ENCODE measurements at places on chromosomes 4 and X.
A peak's percentile ranks its signal among the peaks of the same experiment; 100 is the strongest.

- DNase-seq = no peak
Measured at GRCh38 chrX:134883137-134883700, 107.6 kb upstream of the SMIM10 start.

- no peak for DNase-seq
Measured at GRCh38 chr4:164467493-164467892, 286.4 kb upstream of the SMIM31 start.

- DNase-seq = no peak
Measured at GRCh38 chr4:137530176-137530575, 2.1 kb downstream of the PCDH18 start.

DNA sequence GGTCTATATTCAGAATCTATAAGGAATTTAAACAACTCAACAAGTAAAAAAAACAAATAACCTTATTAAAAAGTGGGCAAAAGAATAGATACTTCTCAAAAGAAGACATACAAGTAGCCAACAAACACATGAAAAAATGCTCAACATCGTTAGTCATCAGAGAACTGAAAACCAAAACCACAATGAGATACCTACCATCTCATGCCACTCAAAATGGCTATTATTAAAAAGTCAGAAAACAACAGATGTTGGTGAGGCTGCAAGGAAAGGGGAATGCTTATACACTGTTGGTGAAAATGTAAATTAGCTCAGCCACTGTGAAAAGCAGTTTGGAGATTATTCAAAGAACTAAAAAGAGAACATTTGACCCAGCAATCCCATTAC, 201.6 kb downstream of the QDPR start:
- DNase-seq = no peak

DNA sequence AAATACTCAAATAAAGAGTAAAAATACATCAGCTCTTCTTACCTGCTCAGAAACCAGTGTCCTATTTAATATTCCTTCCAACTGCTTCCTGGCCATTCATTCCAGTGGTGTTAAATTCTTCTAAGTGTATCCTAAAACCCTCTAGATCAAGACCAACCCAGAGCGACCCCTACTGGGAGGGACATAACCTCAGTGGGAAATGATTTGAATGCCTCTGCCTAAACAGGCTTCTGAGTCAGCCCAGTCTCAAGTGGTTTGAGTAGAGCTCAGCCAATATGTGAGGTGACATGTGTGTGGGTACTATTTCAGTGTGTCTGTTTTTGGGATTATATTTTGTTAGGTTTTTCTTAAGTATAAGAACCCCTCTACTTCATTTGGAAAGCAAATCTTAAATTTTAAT, 133.6 kb upstream of the ARHGEF9 start:
- DNase-seq = no peak

DNA sequence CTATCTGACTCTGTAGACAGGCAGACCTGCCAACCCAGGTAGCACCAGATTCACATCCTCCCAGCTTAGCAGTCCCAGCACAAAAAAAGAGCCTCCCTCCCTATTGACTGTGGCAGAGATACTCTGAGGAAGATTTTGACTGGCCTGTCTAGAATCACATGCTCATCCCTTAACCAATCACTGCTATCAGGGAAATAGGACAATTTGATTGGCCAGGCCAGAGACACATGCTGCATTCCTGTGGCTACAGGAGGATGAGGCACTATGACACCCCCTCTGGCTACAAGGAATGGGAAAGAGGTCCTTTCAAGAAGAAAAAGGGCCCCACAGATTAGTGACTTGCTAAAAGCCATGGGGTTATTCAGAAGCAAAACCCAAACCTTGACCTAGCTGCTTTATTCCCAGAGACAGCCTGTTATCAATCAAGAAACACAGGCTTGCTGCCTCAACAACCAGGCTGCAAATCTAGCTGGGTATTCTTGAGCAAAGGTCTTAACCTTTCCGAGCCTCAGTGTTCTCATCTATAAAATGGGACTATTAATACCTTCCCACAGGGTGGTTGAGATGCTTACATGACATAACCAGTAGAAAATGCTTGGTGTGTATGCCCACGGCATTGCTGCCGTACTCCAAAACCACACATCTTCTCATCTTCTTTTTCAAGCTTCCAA, 147.6 kb downstream of the BCOR start:
- no peak for DNase-seq

- DNase-seq = peak; percentile 7
Measured at GRCh38 chr4:158496030-158496741, 25.5 kb upstream of the RXFP1 start.

DNA sequence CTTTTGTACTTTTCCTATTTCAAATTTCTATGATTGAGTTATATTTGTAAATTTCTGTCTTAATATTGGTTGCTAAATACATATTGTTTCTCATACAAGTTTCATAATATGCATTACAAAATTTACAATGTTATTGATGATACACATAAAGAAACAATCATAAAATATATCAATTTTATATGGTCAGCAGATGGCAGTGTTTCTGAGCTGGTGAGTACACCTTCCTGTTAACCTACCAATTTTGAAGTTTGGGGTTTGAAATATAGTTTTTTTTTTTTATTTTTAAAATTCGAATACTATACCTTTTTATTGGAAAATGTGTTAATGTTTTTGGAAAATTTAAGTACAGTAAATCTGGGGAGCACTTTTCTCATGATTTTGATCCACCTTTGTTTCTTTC, 1953.1 kb upstream of the ADGRL3 start:
- no peak for DNase-seq

DNA sequence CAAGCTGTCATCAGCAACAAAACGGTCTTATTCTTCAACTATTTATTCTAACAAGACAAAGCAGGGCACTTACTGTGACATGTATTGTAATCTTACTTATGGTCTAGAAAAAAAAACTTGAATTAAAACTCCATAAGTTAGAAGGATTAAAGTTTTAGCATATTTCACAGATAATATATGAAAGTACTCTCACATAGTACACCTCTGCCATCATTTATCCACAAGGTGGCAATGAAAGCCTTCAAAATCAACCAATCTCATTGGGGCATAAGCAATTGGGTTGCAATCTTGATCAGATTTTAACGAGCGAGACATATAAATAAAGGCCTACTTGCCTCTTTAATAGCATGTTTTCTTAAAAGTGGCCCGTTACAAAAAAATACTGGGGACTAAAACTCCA, 1382.9 kb downstream of the FAM133A start:
- DNase-seq = no peak

DNA sequence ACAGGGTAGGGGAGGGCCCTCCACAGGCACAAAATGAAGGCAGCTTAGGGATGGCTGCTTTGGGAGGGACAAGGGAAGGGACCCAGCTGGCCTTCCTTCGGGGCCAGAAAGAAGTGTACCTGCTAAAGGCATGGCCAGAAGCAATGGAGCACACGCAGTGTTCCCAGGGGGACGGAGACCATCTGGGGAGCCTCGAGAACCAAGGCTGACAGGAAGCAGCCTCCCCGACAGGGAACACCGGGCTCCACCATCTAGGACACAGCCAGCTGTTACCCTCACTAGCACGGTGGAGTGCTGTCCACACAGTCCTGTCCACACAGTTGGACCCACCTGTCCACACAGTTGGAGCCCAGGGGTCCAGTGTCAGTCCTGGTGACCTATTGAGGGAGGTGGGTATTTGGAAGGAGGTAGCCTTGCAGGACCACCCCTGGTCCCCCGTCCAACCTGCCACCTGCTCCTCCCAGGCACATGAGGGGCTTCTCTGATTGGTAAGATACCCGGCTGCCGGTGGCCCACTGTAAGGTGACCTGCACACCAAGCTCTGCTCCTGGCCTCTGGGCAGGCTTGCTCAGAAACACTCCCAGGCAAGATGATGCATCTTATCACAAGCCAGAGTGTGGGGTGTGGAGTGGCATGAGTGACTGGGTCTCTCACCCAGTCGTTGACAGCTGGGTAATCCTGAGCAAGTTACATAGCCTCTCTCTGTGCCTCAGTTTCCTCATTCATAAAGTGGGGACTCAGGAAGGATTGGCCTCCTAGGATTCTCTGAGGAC, 20.5 kb upstream of the AFAP1 start:
- DNase-seq = no peak

- no peak for DNase-seq
Measured at GRCh38 chrX:106946464-106946863, 26.3 kb downstream of the CLDN2 start.

GRCh38 chrX:134634691-134635090, 23.6 kb downstream of the PLAC1 start:
- DNase-seq = no peak

DNA sequence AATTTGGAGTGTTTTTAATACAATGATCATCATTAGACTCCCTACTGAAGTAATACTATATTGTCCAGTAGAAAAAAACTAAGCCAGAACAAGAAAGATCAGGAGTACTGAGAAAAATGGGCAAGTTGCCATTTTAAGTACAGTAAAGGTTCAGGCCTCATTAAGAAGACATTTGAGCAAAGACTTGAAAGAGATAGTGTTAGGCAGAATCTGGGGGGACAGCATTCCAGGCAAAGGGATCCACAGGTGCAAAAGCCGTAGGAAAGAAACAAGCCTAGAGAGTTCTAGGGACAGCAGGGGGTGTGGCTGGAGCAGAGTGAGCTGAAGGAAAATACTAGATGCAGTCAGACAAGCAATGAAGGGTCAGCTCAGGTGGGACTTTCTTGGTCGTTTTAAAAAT, 58.1 kb upstream of the INTU start:
- no peak for DNase-seq

DNA sequence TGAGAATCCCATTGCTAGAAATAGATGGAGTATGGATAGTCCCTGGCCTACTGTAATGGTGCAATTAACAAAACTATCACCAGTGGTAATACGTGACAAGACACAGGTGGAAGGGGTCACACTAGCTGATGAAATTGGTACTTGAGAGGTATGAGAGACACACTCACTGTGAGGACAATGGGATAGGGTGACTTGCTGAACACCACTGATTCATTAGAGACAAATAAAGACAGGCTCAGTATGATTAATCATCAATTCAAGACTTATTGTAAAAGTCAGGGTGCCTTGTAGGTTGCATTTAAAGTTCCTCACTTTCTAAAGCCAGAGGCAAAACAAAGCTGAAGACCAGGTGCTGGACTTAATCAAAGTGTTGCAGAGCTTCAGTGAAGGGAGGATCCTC, 361.6 kb upstream of the EMCN start:
- DNase-seq = no peak

DNA sequence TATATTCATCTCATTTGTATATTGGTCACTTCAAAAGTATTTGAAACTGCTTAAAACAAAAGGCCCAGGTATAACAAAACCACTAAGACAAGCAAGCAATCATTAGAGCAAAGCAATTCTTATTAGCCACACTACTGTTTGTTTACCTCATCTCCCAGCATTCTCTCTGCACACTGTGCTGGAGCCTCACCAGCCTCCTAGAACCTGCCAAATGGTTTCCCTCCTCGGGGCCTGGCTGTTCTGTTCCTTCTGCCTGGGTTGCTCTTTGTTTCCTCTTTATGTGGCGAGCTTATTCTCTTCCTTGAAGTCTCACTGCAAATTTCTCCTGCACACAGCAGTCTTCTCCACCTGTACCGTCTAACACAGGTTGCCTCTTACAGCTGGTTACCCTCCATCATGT, 67.5 kb upstream of the MND1 start:
- no peak for DNase-seq

- no peak for DNase-seq
Measured at GRCh38 chrX:16765594-16765993, 20.7 kb upstream of the TXLNG start.

- DNase-seq = no peak
Measured at GRCh38 chr4:16572161-16572560, 326.3 kb downstream of the LDB2 start.

GRCh38 chrX:102745857-102746584, 25.5 kb downstream of the GPRASP3 start:
- no peak for DNase-seq

GRCh38 chr4:166091912-166092510, 219.0 kb downstream of the TLL1 start:
- peak; percentile 25 for DNase-seq

- DNase-seq = peak; percentile 13
Measured at GRCh38 chr4:109803924-109804571, 2.2 kb upstream of the CFI start.

DNA sequence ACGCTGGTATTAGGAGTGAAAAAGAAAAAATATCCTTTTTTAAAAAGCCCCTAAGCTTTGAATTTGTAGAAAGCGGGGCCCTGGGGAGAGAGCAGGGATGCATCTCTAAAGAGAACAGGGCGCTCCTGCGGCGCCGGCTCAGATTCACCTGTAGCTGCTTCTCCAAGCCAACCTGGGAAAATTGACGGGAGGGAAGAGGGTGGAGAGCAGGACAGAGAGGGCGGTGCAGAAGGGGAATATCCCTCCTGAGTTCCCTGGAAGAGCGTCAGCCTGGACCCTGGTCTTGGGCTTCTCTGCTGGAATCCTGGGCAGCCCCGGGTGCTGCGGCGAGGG, 776 bp upstream of the SOWAHD start:
- no peak for DNase-seq

Measured in CD4-positive, alpha-beta T cell treated with Interleukin-15 for 4 hours (primary cell).